Activated CD4-positive, alpha-beta T cell treated with anti-CD3 and anti-CD28 coated beads, Interleukin-2, amount 10 ng/mL, durations not matched to agents 7 days and 5 days (primary cell): ENCODE measurements at places on chromosomes 7 and 10. TPM values are rescaled to one million over a fixed set of nuclear protein-coding genes. Genes with fewer than 3 reads are reported as not detected.

The LEP gene
- not detected for total RNA-seq

The TRRAP gene
- 65.1 TPM for total RNA-seq

The CSTF2T gene
- total RNA-seq: 34.4 TPM

The SPDYE5 gene
- not detected for total RNA-seq

The UCMA gene
- not detected for total RNA-seq

DNA sequence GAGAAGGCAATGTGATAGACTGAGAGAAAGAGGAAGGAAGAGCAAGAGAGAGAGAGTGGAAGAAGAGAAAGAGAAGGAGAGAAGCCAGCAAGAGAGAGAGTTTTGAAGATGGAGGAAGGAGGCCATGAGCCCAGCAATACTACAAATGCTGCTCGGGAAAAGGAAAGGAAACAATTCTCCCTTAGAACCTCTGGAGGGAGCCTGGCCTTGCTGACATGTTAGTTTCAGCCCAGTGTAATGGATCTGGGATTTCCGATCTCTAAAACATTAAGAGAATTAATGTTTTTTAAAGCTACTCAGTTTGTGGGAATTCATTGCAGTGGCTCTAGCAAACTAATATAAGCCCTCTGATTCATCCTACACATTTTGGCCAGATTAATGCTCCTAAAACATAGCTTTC, 206.8 kb upstream of the MTPN start:
- no peak for DNase-seq

GRCh38 chr10:8454357-8454756, 399.9 kb downstream of the GATA3 start:
- DNase-seq: no peak

- DNase-seq: no peak
These were observed 97.4 kb upstream of the LRGUK start for GRCh38 chr7:134029743-134030142.

DNA sequence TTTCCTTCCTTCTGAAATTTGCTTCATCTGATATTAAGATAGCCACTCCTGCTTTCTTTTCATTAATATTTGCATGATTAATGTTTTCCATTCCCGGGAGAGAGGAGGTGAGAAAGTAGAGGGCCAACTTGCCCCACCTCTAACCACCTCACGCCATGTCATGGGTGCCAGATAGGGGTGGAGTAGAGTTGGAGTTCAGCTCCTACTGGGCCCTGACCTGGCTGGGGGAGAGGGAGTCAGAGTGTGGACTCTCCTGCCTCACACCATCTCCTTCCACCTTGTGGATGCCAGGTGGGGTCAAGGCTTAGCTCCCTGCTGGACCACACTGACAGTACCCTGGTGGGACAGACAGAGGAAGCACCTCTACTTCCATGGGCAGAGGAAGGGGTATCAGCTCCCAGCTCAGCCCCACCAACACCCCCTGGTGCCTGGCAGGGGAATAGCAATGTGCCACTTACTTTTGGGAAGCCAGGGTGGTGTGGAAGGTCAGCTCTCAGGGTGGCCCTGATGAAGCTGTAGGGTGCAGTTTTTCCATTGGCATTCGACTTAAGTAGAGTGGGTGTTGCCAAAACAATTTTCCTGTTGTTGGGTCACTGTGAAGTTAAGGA, 28.0 kb downstream of the CHST12 start:
- peak; percentile 31 for DNase-seq

DNA sequence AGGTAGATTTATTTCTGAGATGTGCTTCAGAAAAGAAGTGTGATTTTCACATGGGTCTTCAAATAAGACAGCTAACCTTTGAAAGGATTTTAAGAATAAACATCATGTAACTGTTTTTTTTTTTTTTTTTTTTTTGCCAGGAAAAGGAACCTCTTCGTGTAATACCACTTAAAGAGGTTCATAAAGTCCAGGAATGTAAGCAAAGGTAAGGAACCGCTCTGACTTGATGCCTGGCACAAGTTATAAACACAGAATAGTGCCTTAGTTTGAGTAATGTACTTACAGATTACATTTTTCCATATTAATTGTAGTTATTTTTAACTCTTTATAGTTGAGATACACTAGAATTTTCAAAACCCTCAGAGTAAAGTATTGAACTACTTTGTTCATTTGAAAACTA, 30.4 kb upstream of the ARMS2 start:
- no peak for DNase-seq

GRCh38 chr7:156180451-156181229, 368.4 kb upstream of the SHH start:
- DNase-seq: no peak

DNA sequence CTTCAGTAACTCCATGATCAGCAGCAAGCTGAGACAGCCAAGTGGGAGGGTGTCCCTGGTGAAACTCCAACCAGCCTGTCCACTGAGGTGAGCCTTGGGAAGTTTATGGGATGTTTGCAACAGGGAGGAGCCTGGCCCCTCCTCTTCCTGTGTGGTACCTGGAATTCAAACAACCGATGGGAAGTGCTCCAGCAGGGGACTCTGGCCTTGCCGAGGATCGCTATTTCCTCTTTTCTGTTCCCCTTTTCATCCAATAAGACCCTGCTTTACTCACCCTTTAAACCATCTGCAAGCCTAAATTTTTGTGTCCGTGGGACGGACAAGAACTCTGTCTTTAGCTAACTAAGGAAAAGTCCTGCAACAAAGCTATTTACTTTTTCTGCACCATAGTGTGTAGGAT, 491.1 kb upstream of the ZMIZ1 start:
- DNase-seq: no peak

DNA sequence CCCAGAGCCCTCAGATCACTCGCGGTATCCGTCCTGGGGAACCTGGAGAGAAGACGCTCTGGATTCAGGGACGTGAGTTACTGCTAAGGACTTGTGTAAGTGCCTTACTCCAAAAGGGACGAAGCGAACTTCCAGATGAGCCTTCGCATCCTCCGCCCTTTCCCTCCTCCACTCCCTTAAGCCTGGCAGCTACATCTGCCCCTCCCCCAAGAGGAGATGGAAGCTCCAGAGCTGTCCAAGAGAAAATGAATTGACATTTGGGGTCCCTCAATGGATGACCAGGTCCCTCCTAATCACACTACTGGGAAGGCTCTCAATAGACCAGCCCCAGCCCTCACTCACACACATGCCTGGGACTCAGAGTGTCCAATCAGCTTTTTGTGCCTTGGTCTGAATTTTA, 31.3 kb upstream of the GDF10 start:
- no peak for DNase-seq

DNA sequence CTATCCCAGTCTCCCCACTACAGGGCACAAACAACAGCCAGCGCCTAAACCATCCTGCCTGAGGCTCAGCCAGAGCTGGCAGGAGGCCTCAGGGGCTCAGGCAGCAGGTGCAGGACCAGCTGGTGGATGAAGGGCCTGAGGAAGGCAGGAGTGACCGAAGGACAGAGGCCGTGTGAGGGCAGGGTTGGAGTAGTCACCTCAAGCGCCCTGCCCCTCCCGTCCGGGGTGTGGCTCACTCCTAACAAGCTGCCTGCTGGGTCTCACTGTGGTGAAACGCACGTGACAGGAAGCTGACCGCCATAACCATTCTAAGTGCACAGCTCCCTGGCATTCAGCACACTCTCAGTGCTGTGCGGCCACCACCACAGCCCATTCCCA, 281.1 kb downstream of the ELFN1 start:
- peak; percentile 55 for DNase-seq

DNA sequence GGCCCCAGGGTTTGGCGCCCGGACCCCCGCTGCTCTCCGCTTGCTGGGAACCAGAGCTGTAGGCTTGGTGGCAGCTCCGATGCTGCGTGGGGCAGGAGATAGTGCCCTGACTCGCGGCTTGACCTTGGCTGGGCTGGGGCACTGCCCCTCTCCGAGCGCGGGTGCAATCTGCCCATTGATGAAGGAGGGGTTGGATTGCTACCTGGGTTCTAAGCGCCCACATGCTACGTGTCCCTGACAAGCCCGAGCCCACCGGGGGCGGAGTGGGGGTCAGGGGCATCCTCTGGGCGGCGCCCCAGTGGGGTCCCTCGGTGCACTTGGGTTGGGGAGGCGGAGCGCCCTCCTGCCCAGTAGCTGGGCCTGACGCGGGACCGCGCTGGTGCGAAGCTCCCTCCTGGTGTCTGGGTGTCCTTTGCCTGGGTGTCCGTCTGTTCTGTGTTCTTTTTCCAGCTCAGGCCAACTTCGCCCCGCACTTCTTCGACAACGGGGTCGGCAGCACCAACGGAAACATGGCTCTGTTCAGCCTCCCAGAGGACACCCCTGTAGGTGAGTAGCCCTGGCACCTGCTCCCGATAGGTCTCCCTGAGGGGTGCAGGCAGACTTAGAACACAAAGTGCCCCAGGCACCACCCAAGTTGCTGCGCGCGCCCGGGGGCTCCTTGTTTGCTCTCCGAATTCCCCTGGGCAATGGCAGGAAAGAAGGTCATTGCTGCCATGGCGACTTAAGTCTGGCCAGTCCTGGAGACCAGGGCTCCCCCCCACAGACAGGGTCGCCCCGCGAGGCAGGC, 900 bp downstream of the CDHR1 start:
- DNase-seq: no peak

DNA sequence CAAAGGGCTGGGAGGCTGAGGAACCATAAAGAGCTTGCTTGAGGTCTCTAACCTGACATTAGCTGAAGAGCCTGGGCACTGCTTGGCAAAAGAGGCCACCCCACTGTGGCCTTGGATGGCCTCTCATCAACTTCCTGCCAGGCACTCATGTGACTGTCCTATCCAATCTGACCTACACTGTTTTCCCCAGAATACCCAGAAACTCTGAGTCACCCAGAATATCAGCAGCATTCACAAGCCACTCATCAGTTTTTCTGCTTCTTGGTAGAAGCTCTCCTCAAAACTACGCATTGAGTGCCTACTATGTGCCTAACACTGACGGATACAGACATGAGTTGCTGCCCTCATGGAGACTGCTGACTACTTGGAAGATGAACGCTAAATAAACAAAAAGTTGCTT, 4.1 kb upstream of the NT5C2 start:
- DNase-seq: no peak
